Smooth muscle cell of the umbilical artery (primary cell): ENCODE measurements at places on chromosomes 2 and 18. TPM values are rescaled to one million over a fixed set of nuclear protein-coding genes. Genes with fewer than 3 reads are reported as not detected.

The SPR gene
- total RNA-seq, result 24.2 and 35.9 TPM in 2 replicates

The IGFBP5 gene
- total RNA-seq, result 474 and 1,007 TPM in 2 replicates

The SERPINB13 gene
- total RNA-seq, result not detected in 2 replicates

The MRPL30 gene
- 33.9 and 36.1 TPM in 2 replicates for total RNA-seq

The SP9 gene
- 0.05 TPM in 1 of 2 replicates, not detected in the other for total RNA-seq

The CFAP53 gene
- 0.14 and 0.30 TPM in 2 replicates for total RNA-seq

The ALKAL2 gene
- total RNA-seq, result not detected in 2 replicates

The MAP2 gene
- 0.59 and 2.3 TPM in 2 replicates for total RNA-seq

The PROKR1 gene
- not detected in 2 replicates for total RNA-seq

The TXNDC2 gene
- total RNA-seq, result 0.05 TPM in 1 of 2 replicates, not detected in the other

The TEKT4 gene
- not detected in 2 replicates for total RNA-seq

The ABCG5 gene
- total RNA-seq, result not detected in 2 replicates

The TBC1D8 gene
- total RNA-seq, result 0.30 and 0.32 TPM in 2 replicates

The DRC1 gene
- total RNA-seq, result under 0.01 TPM in 1 of 2 replicates, not detected in the other

The LTBP1 gene
- 358 and 406 TPM in 2 replicates for total RNA-seq

The ZAP70 gene
- total RNA-seq, result 0.05 TPM in 1 of 2 replicates, not detected in the other

The LOXL3 gene
- total RNA-seq, result 87.4 and 203 TPM in 2 replicates

The KCTD18 gene
- 20.8 and 27.6 TPM in 2 replicates for total RNA-seq

The MYCN gene
- not detected in 2 replicates for total RNA-seq

The GKN2 gene
- not detected in 2 replicates for total RNA-seq
